ENCODE measurements at places on chromosomes 11 and 22. TPM values are rescaled to one million over a fixed set of nuclear protein-coding genes. Genes with fewer than 3 reads are reported as not detected.

DNA sequence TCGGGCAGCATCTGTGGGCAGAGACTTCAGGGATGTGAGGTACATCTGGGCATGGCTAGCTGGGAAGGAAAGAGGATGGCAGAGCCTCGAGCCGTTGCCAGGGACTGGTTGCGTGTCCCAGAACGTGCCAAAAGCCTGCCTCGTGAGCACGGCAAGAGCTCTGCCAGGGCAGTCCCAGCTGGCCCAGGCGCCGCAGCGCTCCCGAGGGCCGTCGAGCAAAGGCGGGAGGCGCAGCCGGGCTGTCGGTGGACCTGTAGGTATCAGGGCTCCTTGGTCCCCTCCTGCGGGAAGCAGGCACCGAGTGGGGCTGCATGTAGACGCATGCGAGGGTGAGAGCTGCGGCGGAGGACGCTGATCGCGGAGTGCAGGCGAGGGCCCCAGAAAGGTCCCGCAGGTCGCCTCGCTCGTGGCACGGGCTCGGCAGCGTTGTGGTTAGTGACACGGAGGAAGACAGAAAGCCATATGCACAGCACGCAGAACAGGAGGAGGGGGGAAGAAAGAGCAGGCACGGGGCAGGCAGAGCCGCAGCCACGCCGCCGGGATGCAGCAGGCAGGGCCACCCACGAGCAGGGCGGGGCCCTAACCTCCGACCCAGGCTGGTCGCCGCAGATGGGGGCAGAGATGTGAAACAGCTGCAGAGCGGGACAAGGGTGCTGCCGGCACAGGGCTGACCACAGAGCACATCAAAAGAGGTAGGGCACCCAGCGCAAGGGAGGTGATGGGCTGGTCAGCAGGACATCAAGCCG, 18.0 kb downstream of the LSP1 start:
- no peak for DNase-seq
- no peak overlapping the region for H3K4me3 ChIP-seq
- H3K4me1 ChIP-seq, result no peaks in the 10 kb centered on the region

DNA sequence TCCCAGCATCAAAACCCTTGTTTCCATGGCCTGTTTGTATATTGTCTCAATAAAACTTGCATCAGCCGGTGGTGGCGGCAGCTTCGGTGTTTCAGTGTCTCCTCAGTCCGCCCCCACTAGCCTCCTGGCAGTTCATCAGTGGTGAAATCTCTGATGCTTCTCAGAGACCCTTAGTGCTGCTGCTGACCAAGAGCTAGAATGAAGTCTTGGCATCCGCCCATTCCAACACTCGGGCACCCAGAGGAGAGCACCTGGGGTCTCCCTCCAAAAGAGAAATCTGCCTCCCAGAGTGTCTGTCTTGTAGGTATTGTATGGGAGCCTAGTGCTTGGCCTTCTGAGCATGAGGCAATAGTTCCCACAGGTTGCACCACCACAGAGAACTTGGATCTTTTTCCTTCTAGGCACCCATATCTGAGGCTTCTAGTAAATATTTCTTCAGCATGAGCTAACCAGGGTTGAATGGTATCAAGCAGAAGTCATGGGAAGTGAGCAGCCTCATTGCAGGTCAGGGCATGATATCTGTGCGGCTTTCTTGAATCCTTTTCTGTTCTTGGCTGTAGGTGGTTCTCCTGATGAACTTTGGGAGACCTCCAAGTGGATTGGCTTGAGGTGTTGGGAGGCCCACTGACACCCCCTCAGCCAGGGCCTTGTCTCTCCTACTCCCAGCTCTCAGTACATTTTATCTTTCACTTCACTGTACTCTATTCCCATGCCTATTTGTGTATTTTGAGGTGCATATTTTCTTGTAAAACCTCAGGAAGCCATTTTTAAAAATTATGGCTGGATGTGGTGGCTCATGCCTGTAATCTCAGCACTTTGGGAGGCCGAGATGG, 13.2 kb upstream of the AIFM3 start:
- no peak for DNase-seq
- no peaks in the 10 kb centered on the region for H3K27me3 ChIP-seq
- peaks cover 17% of the 10 kb centered on the region for H3K36me3 ChIP-seq
- H3K4me3 ChIP-seq, result no peak overlapping the region
- no peak overlapping the region for H3K27ac ChIP-seq

KRTAP5-9 gene
- total RNA-seq, result 0.66 TPM

DNA sequence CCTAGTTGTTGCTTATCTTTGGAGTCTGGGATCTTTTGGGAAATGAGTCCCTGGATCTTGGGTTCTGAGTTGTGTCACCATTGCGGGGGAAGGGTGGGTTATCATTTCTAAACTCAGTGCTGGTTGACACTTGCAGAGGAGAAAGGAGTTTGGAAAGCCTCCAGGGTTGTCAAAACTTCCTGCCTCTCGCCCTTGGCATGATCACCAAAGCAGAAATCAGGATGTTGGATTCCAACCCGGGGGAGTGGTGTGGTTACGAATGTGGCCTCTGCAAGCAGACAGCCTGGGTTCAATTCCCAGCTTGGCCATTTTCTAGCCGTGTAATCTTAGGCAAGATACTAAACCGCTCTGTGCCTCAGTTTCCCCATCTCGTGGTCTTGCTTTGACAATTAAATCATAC, 24.3 kb downstream of the CD6 start:
- no peaks in the 10 kb centered on the region for H3K27me3 ChIP-seq
- H3K27ac ChIP-seq, result no peak overlapping the region
- H3K36me3 ChIP-seq, result no peaks in the 10 kb centered on the region
- no peak for DNase-seq

MFNG gene
- total RNA-seq, result 31.1 TPM

DNA sequence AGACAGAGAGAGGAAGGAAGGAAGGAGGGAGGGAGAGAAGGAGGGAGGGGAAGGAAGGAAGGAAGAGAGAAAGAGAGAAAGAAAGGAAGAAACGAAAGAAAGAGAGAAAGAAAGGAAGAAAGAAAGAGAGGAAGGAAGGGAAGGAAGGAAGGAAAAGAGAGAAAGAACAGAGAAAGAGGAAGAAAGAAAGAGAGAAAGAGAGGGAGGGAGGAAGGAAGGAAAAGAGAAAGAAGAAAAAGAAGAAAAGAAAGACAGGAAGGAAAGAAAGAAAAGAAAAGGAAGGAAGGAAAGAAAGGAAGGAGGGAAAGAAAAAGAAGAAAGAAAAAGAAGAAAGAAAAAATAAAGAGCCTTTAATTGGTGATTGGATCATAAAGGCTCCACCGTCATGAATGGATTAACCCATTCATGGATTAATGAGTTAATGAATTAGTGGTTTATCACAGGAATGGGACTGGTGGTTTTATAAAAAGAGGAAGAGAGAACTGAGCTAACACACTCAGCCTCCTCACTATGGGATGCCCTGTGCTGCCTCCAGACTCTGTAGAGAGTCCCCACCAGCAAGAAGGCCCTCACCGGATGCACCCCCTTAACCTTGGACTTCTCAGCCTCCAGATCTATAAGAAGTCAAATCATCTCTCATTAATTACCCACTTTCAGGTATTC, 9.0 kb upstream of the PLAAT2 start:
- no peaks in the 10 kb centered on the region for H3K36me3 ChIP-seq
- H3K4me1 ChIP-seq, result peaks cover 12% of the 10 kb centered on the region
- H3K4me3 ChIP-seq, result no peak overlapping the region
- H3K27me3 ChIP-seq, result no peaks in the 10 kb centered on the region
- DNase-seq, result no peak

- no peak for DNase-seq
- no peak overlapping the region for H3K27ac ChIP-seq
- H3K4me3 ChIP-seq, result no peak overlapping the region
- H3K36me3 ChIP-seq, result no peaks in the 10 kb centered on the region
- no peaks in the 10 kb centered on the region for H3K27me3 ChIP-seq
Measured at GRCh38 chr11:126408901-126409619, 53.6 kb downstream of the ST3GAL4 start.

- no peaks in the 10 kb centered on the region for H3K36me3 ChIP-seq
- no peaks in the 10 kb centered on the region for H3K4me1 ChIP-seq
- H3K27me3 ChIP-seq, result no peaks in the 10 kb centered on the region
- DNase-seq, result no peak
- no peak overlapping the region for H3K27ac ChIP-seq
- no peak overlapping the region for H3K4me3 ChIP-seq
Measured at GRCh38 chr11:116037861-116038260, 533.6 kb upstream of the CADM1 start.

- H3K4me3 ChIP-seq, result no peak overlapping the region
- no peaks in the 10 kb centered on the region for H3K4me1 ChIP-seq
- no peaks in the 10 kb centered on the region for H3K27me3 ChIP-seq
- DNase-seq, result no peak
- H3K36me3 ChIP-seq, result no peaks in the 10 kb centered on the region
Measured at GRCh38 chr11:24312464-24313238, 184.2 kb upstream of the LUZP2 start.

SFI1 gene
- total RNA-seq, result 48.2 TPM

GRCh38 chr22:25930788-25931310, 188.9 kb downstream of the MYO18B start:
- no peak overlapping the region for H3K27ac ChIP-seq
- DNase-seq, result no peak
- H3K4me1 ChIP-seq, result no peaks in the 10 kb centered on the region
- H3K36me3 ChIP-seq, result no peaks in the 10 kb centered on the region

CARNS1 gene
- total RNA-seq, result 1.7 TPM

GRCh38 chr11:68008381-68009337, 1.5 kb upstream of the ALDH3B1 start:
- H3K4me1 ChIP-seq, result peaks cover 34% of the 10 kb centered on the region
- peak overlapping the region; percentile 34 for H3K27ac ChIP-seq
- no peak overlapping the region for H3K4me3 ChIP-seq
- DNase-seq, result no peak
- H3K36me3 ChIP-seq, result no peaks in the 10 kb centered on the region
- no peaks in the 10 kb centered on the region for H3K27me3 ChIP-seq

DNA sequence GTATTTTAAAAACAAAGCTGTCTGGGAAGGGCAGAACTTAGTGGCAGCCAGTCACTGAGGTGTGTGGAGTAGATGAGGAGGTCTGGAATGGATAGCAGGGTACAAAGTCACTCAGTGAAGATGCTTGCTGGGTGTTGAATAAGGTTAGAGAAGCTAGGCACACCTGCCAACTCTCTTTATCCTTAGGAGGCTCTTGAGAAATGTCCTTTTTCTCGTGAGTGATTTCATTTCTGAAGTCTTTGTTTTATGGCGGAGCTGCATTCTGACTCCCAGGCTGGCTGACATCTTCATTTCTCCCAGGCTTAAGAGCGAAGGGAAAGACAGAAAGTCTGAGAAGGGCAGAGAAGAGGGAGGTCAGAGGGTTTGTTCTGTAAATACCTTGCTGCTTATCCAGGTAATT, 31.0 kb downstream of the CECR2 start:
- no peaks in the 10 kb centered on the region for H3K36me3 ChIP-seq
- no peak for DNase-seq
- no peaks in the 10 kb centered on the region for H3K4me1 ChIP-seq
- no peak overlapping the region for H3K27ac ChIP-seq
- H3K4me3 ChIP-seq, result no peak overlapping the region
- no peaks in the 10 kb centered on the region for H3K27me3 ChIP-seq

DNA sequence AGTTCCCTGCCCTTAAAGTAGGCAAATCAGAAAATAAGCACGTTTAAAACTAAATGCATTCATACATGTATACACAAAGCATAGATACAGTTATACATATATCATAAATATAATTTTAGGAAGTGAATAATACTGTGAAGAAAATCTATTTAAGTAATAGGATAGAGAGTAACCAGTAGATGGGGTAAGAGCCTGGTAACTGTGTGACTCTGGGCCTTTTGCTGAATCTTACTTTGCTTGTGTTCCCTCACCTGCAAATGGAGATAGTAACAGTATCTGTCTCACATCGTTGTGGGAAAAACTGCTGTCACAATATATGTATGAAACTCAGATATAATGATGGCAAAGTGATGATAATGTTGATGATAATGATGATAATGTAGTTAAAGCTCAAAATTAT, 29.9 kb downstream of the MS4A2 start:
- no peaks in the 10 kb centered on the region for H3K36me3 ChIP-seq
- H3K4me3 ChIP-seq, result no peak overlapping the region
- no peaks in the 10 kb centered on the region for H3K4me1 ChIP-seq
- DNase-seq, result no peak
- H3K27ac ChIP-seq, result no peak overlapping the region
- H3K27me3 ChIP-seq, result no peaks in the 10 kb centered on the region

DNA sequence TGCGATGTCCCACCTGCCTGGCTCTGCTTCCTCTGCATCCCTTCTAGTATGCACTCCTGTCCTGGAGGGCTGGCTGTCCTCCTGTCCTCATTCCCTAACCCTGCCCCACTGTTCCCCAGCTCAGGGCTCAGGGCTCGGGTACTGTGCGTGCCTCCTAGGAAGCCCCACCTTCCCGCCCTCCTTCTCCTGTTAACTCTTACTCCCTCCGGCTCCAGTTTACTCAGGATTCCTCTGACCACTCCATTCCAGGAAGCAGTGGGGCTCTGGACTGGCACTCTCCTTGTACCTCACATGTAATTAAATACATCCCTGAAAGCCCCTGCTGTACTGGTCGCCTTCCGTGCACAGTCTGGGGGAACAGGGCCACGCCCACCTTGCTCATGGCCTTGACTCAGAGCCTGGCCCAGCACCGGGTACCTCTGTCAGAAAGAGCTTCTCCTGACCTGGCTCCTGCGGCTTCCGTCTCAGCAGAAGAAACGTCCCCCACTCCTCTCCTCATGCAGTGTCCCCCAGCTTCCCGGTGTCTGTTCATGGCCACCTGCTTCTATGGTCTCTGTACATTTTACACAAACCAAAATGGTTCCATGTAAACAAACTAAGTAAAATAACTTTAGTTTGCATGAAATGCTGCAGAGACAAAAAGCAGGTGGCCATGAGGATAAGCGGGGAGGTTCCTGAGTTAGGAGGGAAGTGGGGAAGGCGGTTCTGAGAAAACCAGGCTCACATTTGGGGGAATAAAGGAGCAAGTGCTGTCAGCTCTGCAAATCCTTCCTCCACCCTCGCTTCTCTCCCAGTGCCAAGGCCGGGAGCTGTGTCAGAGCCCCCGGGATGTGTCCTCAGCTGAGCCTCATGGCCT, 445.9 kb downstream of the BRD1 start:
- DNase-seq, result no peak
- H3K4me1 ChIP-seq, result no peaks in the 10 kb centered on the region
- no peaks in the 10 kb centered on the region for H3K27me3 ChIP-seq
- H3K27ac ChIP-seq, result no peak overlapping the region

GRCh38 chr11:26909515-26909914, 84.4 kb upstream of the FIBIN start:
- no peaks in the 10 kb centered on the region for H3K36me3 ChIP-seq
- H3K4me3 ChIP-seq, result no peak overlapping the region
- H3K27me3 ChIP-seq, result no peaks in the 10 kb centered on the region

- H3K4me3 ChIP-seq, result no peak overlapping the region
- H3K4me1 ChIP-seq, result peaks cover 7% of the 10 kb centered on the region
- no peaks in the 10 kb centered on the region for H3K27me3 ChIP-seq
- H3K27ac ChIP-seq, result no peak overlapping the region
- H3K36me3 ChIP-seq, result no peaks in the 10 kb centered on the region
Measured at GRCh38 chr22:40605761-40606160, 30.8 kb downstream of the MRTFA start.

DNA sequence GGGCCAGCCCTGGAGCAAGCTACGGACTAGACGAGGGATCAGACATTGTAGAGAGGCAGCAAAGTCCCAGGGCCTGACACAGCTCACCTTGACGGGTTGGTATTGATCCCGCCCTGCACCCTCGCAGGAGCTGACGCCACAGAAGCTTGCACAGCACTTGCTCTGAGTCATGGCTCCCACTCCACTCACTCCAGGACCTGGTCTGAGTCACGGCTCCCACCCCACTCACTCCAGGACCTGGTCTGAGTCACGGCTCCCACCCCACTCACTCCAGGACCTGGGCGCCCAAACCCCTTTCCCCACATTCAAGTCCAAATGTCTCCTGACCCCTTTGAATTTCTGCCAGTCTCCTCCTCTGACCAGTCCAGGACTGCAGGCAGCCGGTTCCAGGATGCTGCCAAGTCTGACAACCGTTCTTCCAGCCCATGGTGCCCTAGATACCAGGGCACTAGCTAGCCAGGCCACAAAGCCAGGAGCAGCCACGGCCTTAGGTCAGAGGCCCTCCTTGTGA, 6.0 kb upstream of the PNPLA5 start:
- no peak overlapping the region for H3K27ac ChIP-seq
- H3K27me3 ChIP-seq, result no peaks in the 10 kb centered on the region
- H3K4me3 ChIP-seq, result no peak overlapping the region
- H3K4me1 ChIP-seq, result no peaks in the 10 kb centered on the region

ARHGEF17 gene
- total RNA-seq, result 68.2 TPM
